ENCODE measurements at places on chromosomes 3 and 15.
A peak's percentile ranks its signal among the peaks of the same experiment; 100 is the strongest.

DNA sequence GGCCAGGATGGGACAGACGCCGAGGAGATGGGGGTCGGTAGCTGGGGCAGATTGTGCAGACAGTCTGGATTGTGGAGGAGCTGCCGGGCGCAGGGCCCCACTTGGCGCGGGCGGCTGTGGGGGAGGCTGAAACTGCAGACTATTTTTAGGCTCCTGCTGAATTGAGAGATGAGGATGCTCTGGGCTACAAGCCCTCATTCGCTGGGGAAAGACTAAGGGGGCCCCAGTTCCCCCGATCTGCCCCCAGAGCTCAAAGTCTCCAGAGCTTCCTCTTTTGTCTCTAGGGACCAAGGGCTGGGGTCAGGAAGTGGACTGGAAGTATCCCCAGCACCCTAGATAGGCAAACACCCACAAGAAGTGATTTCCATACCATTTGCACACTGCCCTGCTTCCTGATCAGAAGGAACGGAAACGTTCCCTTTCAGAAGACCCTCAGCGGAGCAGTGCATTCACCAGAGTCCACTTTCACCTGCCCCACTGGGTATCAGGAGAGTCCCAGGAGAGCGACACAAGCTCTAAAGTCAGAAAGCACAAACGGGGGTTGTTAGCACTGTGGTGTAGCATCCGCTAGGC lies 29.7 kb downstream of the SEMA7A start:
- DNase-seq = no peak

- no peak for DNase-seq
These were observed 12.3 kb downstream of the THOC7 start for GRCh38 chr3:63851287-63851686.

GRCh38 chr15:76344893-76345582 lies 8.5 kb downstream of the ISL2 start:
- DNase-seq = no peak

GRCh38 chr3:58800940-58801339 lies 134.4 kb upstream of the FAM3D start:
- no peak for DNase-seq

GRCh38 chr3:66394753-66395249 lies 106.0 kb downstream of the LRIG1 start:
- DNase-seq = no peak

DNA sequence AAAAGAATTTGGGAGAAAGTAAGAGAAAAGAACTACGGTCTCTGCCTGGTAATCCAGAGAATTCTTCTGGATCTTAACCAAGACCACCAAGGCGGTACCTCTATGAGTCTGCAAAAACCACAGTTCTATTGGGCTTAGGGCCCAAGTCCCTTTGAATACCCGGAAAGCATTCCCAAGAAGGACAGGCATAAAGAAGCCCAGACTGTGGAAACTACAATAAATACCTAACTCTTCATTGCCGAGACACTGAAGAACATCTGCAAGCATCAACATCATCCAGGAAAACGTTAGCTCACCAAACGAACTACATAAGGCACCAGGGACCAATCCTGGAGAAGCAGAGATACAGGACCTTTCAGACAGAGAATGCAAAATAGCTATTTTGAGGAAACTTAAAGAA lies 162.3 kb upstream of the TMC3 start:
- DNase-seq = no peak

GRCh38 chr3:17047894-17048293 lies 163.1 kb downstream of the PLCL2 start:
- no peak for DNase-seq

DNA sequence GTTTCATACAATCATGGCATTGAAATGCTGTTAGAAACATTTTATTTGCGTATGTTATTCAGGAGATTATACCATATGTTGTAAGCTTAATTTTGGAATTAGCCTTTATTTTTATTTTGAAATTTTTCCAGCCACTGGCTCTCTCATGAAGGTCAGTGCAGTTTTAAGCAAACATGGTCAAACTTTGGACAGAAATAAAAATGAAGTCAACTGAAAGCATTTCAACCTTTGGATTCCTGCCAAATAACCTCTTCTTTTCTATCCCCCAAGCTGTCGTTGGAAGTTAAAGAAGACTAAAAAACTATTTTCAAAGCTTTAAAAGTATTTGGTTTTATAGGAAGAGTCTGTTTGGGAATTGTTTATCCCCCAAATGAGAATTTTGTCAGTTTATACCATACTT lies 846.6 kb downstream of the MCTP2 start:
- DNase-seq = no peak

- no peak for DNase-seq
These were observed 340.6 kb downstream of the KCNH8 start for GRCh38 chr3:19488939-19489338.

DNA sequence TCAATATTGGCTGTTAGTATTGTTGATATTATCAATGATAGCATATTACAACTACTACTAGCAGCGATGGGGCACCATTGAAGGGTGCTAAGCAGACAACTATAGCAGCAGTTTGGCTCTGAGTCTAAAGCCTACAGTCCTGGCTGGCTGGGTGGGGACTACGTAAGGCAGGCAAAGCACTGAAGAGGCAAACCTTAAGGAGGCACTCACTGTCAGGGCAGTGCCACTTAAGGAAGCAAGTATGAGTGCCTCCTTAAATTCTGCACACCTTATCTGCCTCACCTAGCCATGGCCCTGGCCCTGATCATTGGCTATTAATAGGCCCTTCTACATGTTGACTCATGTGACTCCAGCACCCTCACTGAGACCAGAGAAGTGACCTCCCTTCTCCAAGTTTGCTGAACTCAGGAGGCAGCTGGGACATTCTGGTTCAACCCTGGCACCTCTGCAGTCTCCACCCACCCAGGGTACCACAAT lies 20.6 kb downstream of the CDCP1 start:
- DNase-seq = peak; percentile 52

- DNase-seq = no peak
These were observed 227.7 kb downstream of the ADAMTS17 start for GRCh38 chr15:100114100-100114499.

DNA sequence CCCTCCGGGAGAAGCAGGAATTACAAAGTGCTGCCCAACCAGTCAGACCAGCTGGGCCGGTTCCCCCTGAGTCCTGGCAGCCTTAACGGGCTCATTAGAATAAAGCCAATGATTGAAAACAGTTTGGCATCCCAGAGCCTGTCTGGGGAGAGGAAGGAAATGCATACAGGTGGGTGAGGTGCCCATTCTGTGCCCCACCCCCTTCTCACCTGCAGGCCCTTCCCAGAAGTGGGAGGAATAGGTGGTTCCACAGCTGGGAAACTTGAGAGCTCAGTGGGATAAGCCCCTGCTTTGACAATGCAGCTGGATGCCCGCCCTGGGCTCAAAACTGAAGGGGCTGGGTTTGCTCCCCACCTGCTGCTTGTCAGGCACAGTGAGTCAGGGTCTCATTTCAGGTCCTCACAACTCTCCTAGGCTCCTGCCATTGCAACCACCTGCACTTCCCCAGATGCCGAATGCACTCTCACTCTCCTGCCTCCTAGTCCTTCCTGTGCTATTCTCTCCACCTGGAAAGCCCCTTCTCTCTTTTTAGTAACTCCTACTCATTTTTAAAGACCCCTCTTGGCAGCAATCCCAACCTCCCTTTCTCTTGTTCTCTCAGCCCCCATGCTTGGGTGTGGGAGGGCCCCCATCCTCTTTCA lies 5.5 kb upstream of the BUB1B start:
- DNase-seq = no peak

- DNase-seq = no peak
These were observed 23.4 kb downstream of the NCBP2 start for GRCh38 chr3:196918968-196919367.

DNA sequence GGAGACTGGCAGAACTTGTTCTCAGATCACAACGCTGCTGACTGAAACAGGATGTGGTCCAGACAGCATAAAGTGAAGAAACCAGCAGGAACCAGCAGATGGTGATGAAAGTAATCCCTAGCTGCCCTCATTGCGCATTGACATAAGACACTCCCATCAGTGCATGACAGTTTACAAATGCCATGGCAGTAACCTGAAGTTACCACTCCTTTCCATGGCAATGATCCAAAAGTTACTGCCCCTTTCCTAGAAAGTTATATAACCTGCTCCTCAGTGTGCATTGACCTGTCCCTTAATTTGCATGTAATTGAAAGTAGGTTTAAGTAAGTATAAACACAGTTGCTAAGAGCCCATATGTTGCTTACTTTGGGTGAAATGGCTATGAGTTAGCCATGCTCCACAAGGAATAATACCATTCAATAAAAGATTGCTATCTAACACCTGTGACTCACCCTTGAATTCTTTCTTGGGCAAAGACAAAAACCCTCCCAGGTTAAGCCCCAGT lies 149.1 kb upstream of the CD96 start:
- no peak for DNase-seq

GRCh38 chr3:32873531-32874130 lies 55.8 kb downstream of the TRIM71 start:
- no peak for DNase-seq

- DNase-seq = no peak
These were observed 568.3 kb downstream of the AGBL1 start for GRCh38 chr15:86647810-86648440.

GRCh38 chr15:31361764-31362515 lies 35.3 kb downstream of the KLF13 start:
- peak; percentile 34 for DNase-seq

DNA sequence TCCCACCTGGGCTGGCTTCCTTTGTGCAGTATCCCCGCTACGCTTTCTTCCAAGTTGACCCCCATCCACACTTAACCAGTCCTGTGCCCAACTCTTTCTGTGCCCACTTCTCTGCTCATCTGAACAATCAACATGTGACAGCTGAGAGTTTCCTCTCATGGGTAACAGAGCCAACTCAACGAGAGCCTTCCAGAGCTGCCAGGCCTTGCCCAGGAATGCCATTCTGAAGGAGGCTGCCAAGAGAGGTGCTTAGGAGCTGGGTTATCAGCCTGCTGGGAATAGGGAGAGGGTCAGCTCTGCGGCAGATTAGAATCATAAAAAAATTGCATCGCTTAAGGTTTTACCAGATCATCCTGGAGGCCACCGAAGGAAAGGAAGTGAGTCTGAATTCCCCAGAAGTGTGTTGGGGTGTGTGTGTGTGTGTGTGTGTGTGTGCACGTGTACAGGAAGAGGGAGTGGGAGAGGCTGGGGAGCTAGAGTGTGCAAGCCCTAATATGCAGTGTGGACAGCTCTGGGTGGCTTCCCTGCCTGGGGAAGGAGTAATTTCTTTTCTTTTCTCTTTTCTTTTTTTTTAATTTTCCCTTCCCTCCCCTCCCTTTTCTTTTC lies 66.7 kb downstream of the ITGA11 start:
- DNase-seq = no peak

- DNase-seq = no peak
These were observed 1.9 kb upstream of the RAB43 start for GRCh38 chr3:129123314-129124060.

GRCh38 chr3:133996251-133996661 lies 33.5 kb downstream of the SLCO2A1 start:
- no peak for DNase-seq

- DNase-seq = no peak
These were observed 11.8 kb upstream of the SGO1 start for GRCh38 chr3:20197775-20198174.

GRCh38 chr3:196270499-196270898 lies 17.0 kb downstream of the PCYT1A start:
- no peak for DNase-seq

- no peak for DNase-seq
These were observed 15.8 kb downstream of the SLC12A1 start for GRCh38 chr15:48221885-48222284.

DNA sequence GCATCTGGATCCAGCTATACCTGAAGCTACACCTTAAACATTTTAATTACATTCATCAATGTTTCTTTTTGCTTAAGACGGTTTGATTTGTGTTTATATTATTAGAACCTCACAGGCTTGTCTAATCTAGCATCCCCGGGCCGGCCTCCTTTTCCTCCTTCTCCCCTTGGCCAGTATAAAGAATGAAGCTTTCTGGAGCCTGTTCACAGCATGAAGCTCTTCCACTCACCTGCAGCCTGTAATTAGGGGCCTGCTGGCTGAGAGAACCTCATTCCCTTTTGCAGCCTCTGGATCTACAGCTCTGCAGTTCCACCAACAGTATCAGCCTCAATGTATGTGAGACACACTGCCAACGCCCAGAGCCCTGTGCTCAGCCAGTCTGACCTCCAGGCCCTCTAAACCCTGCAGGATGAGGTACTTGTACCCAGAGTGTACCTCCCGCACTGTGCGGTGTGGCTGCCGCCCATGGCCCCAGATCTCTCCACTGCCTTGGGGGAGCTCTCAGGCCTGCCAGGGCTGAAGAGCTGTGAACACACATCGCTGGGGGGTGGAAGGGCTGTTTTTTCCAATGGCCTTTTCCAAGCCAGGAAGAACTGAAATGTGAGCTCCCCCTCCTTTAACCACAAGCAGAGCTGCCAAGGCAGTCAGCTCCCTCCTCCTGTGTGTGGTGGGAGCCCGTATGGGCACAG lies 114.7 kb upstream of the ALDH1A3 start:
- DNase-seq = no peak

DNA sequence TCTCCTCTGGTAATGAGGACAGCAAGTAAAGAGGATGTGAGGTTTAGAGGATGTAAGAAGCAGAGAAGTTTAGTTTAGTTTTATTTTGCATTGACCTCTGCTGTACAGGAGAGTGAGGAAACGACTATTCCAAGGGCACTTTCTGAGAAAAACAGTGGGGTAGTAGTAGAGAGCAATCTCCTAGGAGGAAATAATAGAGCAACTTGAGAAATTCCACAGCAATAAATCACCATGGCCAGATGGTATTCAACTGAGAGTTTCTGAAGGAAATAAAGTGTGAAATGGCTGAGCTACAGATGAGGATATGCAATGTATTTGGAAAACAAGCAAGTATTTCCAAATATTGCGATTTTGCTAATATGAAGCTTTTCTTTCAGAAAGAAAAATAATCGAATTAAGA lies 118.9 kb downstream of the DPH6 start:
- DNase-seq = no peak

- DNase-seq = no peak
These were observed 18.8 kb upstream of the SACM1L start for GRCh38 chr3:45670436-45670835.

DNA sequence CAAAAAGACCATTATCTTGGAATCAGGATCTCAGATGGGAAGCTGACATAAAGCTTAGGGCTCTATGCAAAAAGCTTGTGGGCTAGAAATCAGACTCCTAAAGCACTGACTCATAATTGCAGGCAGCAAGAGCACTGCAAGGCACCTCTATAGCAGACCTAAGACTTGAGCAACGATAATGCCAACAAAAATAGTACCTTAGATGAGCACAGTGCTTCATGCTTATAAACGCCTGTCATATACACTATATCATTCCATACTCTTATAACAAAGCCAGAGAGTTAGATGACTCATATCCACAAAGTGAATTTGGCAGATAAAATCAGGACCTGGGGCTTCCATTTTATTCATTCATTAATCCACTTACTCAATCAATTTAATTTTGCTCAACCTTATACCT lies 560.8 kb downstream of the MCTP2 start:
- DNase-seq = no peak

DNA sequence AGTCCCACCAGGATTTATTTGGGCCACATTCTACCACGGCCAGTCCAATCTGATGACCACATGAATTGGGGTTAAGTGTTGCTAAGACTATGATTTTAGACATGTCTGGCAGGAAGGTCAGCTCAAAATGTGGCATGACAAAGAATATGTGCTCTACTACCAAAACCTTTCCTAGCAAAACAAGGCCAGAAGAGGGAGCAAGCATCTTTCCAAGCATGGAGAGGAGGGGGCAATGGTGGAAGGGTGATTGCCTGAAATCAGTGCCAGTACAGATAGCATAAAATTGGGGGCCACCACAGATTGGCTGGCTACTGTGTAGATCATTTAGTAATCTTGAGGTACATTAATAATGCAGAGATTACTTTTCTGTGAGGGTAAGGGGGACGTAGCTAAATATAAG lies 43.2 kb downstream of the TMEM39A start:
- DNase-seq = no peak

GRCh38 chr15:64507293-64507802 lies 47.0 kb downstream of the ZNF609 start:
- DNase-seq = no peak

Data from hematopoietic multipotent progenitor cell treated with erythropoietin and hydrocortisone succinate and interleukin-3 and kit ligand, for 17 days (in vitro differentiated cells).